ENCODE measurements at places on chromosomes 12 and 14.

DNA sequence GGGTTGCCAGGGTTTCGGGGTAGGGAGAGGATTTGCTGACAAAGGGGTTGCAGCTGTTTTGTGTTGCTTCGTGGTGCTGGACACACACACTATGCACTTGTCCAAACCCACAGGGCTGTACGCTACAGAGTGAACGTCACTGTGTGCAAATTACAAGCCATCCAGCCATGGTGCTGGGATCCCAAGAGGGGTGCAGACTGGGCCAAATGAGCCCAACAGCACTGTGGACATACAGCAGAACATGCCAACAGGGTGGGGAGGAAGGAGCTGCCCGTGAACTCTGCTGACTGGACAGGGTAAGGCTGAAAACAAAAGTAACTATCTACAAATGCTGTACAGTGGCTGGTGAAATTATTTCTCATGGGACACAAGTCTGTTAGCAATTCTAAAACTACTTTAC is 25.2 kb downstream of the POLE start:
- DNase-seq: no peak

- no peak for DNase-seq
Observed at GRCh38 chr14:77980475-77981321, 180.8 kb downstream of the ADCK1 start.

DNA sequence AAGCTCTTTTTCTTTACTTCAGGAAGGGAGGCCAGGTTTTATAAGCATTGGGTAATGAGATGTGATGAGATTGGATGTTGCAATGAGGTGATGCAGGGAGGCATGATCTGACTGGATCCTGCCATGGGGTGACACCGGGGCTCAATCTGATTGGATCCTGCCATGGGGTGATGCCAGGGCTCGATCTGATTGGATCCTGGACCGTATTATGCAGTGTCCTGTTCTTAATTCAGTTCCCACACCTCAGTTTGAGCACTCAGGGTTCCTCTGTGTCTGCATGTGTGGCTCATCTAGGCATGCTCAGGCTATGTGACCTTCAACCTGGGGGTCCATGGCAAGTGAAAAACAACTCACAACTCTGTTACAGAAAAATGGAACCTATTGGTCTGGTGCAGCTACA is 166.4 kb downstream of the SLC15A4 start:
- no peak for DNase-seq

DNA sequence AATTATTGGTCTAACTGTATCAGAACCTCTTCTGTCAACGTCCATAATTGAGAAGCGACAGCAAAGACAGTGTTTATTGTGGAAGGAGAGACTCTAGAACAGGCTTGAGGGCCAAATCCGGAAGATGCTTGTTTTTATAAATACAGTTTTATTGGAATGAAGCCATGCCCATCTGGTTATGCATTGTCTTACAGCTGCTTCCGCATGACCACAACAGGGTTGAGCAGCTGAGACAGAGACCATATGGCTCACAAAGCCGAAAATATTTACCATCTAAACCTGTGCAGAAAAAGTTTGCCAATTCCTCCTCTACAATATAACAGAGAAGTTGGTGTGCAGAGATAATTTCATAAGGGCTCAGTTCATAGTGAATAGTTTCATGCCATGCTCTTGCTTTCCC is 24.5 kb downstream of the PRKAB1 start:
- DNase-seq: no peak

- DNase-seq: no peak
Observed at GRCh38 chr12:126982707-126983106, 1284.3 kb upstream of the TMEM132C start.

DNA sequence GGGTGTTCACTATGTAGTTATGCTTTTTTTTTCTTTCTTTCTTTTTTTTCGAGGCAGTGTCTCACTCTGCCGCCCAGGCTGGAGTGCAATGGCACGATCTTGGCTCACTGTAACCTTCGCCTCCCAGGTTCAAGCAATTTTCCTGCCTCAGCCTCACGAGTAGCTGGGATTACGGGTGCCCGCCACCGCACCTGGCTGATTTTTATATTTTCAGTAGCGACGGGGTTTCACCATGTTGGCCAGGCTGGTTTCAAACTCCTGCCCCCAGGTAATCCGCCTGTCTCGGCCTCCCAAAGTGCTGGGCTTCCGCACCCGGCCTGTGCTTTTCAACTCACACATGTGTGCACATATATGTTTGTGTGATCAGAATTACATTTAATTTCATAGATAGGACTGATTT is 38.9 kb upstream of the AMN start:
- DNase-seq: no peak

- DNase-seq: no peak
Observed at GRCh38 chr12:113899561-113900471, 66.3 kb downstream of the RBM19 start.

DNA sequence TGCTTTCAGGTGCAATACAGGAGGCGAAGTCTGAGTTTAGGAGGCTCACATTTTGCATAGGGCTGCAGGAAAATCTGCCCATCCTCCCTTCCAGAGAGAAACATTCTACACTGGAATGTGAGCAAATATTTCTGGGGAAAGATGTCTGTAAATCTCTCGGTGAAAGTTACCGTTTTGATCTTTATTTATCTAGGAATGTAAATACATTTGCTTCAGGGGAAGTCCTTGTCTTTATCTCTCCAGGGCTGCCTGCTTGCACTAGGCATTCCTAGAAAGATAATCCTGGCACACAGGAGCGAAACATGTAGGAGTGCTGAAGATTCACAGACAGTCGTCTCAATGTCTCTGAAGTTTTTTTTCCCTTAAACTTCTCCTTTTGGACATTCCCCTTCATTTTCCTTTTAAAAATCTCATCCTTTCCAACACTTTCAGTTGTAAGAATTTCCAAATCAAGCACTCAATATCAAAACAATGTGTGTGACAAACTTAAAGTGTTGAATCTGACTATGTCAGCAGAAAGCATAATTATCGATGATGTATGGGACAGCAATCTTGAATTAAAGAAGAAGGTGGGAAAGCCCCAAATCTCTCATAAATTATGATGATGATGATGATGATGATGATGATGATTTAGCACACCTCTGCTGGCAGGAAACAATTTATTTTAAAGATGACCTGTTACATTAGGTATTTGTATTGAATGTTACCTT is 113.4 kb upstream of the RESF1 start:
- no peak for DNase-seq
